Epithelial cell of esophagus (primary cell): ENCODE measurements at places on chromosomes 3 and 15.

GRCh38 chr3:101571028-101571895, 2.7 kb upstream of the PCNP start:
- no peak for DNase-seq

GRCh38 chr15:60563539-60564404, 84.8 kb upstream of the ICE2 start:
- DNase-seq: no peak

DNA sequence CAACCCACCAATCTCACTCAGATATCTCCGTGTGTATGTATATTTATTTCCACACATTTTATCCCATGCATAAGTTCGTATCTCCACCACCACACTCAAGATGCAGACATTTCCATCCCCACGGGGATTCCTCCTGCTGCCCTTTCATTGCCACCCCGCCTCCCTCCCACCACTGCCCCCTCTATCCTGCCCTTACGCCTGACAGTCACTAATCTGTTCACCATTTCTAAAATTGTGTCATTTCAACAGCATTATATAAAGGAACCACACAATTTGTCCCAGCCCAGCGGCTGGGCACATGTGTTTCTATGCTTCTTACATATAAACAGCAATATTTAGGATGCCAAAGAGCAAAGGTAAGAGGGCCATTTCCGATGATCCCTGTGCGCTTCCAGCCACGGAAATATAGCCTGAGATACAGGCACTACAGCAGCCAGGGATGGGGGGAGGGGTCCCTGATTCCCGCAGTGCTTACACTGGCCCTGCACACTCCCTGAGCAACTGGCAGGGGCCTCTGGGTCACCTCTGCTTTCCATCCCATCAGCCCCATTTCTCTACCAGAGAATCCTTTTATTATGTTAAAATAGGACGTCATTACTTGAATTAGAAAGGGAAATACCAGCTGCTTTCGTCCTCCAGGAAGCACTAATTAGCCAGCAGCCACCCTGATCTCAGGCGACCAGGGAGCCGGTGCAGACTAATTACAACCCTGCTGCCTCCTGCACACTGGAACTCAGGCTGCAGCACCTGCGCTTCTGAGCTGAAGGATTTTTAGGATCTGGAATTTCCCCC, 372.0 kb upstream of the ATP10A start:
- DNase-seq: no peak

DNA sequence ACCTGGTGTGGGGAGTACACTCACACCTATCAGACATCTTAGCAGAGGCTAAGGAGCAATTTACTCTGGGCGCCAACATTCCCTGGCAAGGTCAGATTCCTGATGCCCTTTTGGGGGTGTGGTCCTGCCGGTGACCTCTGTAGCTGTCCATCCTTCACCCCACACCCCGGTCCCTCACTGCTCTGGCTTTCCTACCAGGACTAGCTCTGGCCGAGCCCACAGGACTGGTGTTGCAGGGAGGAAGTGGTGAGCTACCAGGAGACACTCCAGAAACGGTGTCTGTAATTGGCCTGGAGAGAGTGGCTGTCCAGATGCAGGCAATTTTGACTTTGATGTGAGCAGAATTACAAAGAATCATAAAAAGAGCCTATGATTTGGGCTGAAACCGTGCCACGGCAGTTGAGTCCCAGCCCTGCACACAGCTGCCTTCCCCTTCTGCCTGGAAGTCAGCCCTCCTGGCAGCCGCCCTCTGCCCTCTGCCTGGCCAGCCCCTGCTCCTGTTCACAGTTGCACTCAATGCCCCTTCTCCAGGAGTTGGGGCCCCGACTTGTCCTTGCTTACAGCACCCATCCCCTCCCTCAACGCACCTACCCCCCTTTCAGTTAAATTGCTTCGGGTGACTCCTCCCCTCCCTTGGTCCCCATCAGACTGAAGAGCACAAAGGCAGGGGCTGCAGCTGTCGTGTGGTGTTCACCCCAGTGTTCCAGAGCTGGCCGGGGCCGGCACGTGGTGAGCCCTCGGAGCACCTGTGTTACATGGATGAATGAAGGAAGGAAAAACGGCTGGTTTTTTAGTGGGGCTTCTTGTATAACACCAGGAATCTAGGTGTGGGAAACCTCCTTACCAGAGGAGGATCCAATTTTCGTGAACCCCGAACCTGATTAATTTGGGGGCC, 80.2 kb upstream of the TPM1 start:
- no peak for DNase-seq

- peak; percentile 83 for DNase-seq
Measured at GRCh38 chr3:177554895-177555759, 357.8 kb upstream of the TBL1XR1 start.

- no peak for DNase-seq
Measured at GRCh38 chr15:69804786-69805185, 292.9 kb downstream of the TLE3 start.
